ENCODE measurements at places on chromosomes 5 and 9. TPM values are rescaled to one million over a fixed set of nuclear protein-coding genes. Genes with fewer than 3 reads are reported as not detected.

DNA sequence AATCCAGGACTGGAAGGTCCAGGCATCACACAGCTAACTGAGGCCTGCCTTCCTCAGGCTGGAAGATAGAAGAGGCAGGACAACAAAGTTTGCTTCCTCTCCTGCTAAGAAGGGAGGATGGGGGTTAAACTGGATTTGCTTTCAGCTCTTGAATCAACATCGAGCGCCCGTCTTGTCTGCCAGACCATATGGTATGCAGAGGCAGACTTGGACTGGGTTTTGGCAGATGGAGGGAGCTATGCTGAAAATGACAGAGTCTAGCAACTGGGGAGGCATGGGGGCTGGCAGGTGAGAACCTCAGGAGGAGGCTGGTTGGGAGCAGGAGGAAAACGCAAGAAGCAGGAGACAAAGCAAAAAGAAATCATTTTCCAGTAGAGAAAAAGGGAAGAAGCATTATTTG, 289.5 kb upstream of the IL12B start:
- DNase-seq: no peak

GRCh38 chr5:139809331-139809810, 13.8 kb downstream of the PSD2 start:
- DNase-seq: no peak

GRCh38 chr5:7894860-7895259, 25.9 kb downstream of the MTRR start:
- no peak for DNase-seq

DNA sequence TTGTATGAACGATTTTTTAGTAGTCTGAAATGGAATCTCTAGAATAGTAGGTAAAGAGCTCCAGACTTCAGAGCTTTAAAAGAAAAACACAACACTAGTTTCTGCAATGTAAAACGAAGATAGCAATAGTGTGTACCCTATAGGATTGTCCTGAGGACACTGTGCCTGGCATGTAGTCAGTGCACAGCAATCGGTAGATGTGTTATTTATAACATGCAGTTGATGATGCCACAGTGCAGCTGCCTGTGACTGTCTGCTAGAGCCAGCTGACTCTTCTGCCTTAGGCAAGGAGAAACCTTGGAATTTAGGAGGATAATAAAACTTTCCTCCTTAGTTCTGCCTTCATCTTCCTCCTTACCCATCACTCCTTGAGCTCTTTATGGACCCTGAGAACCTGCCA, 27.7 kb upstream of the TMOD1 start:
- no peak for DNase-seq

- DNase-seq: no peak
These were observed 28.7 kb upstream of the MEGF9 start for GRCh38 chr9:120742951-120743416.

DNA sequence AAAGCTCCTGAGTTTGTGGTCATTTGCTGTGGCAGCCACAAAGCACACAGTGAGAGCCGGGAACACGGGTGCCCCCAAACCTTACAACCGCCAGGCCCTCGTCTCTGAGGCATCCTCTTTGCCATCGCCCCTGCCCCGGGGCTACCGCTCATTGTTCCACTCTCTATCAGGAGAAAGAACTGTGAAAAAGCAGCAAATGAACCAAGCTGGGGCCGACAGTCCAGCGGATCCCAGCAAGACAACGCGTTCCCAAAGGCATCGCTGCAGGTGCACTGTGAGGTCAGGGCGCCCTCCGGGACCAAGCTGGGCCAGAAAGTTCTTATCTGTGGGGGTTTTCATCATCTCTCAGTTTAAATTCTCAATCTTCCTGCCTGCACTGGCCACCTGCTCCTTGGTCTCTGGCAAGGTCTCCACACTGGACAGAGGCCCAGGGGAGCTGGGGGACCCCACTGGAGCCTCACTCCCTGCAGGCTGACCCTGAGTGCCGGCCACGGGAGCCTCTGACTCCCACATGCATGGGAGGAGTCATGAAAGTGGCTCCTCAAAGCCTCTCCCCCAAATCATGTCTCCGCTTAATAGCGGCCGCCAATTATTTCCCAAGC, 32.1 kb downstream of the VAV2 start:
- DNase-seq: no peak

DNA sequence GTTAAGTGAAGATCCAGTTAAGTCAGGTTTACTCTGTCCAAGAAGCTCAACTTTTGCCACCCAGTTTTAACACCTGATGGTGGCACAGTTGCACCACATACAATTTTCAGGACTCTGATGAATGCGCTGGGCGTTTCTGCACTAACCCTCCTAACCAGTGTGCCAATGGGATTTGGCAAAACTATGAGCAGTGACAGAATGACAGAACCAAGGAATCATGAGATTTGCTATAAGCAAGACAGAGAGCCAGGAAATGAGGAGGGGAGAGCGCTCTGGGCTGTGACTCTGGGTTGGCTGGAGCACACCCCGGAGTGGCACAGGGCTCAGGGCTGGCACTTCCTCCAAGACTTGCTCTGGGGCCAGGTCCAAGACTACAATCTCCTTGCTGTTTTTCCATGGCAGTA, 84.1 kb downstream of the SH3PXD2B start:
- no peak for DNase-seq

GRCh38 chr5:165616490-165617405, 2111.3 kb downstream of the MAT2B start:
- DNase-seq: no peak

- DNase-seq: no peak
These were observed 88.9 kb downstream of the PCSK5 start for GRCh38 chr9:75979362-75979761.

GRCh38 chr9:128551657-128552152, 682 bp upstream of the SPTAN1 start:
- DNase-seq: no peak

- DNase-seq: no peak
These were observed 52.0 kb upstream of the DAPK1 start for GRCh38 chr9:87445646-87446045.

DNA sequence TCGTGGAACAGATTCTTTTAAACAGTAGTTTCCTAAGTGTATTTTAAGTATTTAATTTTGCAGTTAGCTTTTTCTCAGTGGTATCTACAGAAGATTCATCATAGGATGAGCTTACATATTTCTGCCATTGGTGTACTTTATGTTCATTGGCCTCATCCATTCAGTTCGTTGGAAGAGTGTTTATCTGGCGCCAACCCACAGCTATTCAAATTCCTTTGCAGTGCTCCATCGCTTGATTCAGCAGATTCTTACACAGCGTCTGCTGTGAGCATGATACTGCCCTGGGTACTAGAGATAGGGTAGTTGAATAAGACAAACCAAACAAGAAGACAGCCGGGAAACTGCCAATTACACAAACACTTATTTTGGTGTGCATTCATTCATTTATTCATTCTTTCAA, 55.1 kb downstream of the NUP214 start:
- no peak for DNase-seq

DNA sequence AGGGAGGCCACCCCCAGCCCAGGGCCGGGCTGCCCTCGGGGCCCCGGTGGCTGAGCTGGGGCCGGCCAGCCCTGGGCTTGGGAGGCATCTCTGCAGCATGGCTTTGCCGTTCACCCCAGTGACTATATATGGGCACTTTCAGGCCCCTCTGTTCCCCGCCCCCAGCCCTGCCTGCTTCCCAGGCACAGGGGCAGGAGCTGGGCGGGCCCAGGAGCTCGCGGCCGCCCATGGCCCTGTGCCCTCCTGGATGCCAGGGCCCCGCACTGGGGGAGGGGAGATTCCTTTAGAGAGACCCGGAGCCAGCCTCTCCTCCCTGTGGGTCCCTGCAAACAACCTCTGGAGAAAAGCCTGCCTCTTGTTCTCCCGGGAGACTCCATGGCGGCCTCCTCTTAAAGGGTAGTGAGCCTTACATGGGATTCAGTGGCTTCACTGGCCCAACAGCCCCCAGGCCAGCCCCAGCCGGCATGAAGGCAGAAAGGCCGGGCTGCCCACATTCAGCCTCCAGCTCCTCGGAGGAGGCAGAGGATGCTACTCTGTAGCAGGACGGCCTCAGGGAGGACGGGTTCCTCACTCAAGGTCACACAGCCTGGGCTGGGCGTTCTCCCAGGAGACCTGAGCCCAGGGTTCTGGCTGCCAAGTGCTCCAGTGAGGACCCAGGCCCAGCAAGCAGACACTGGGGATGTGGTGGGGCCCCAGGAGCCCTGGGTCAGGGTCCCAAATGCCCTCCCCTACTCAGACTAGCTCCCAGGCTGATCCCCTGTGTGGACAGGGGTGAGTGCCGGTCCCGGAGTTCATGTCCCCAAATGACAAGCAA, 4.1 kb downstream of the NACC2 start:
- no peak for DNase-seq

DNA sequence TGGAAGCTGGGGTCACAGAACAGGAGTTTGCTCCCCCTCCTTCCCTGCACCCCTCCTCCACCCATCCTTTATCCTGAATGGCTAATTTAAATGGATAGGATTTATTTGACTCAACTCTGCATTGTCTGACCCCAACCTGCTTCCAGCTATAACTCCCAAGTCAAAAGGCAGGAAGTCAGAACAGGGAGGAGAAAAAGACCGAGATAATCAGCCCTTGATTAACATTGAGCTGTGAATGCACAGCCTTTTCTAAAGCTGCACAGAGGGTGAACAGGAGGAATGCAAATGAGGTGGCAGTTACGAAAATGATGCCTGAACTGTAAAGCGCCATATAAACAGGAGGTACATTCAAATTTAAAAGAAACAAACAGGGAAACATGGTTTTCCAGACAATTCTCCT, 152.8 kb downstream of the SPOCK1 start:
- no peak for DNase-seq

Gene FAM200C
- 2.5 TPM for total RNA-seq

Gene C9orf153
- total RNA-seq: not detected

Gene HK3
- 0.43 TPM for total RNA-seq

Gene ADAMTS12
- 3.3 TPM for total RNA-seq

Gene SPEF2
- 2.3 TPM for total RNA-seq

Gene GAS1
- 1.7 TPM for total RNA-seq

Gene RALGDS
- 18.2 TPM for total RNA-seq
